ENCODE measurements at places on chromosomes 1 and 21.
A peak's percentile ranks its signal among the peaks of the same experiment; 100 is the strongest.

DNA sequence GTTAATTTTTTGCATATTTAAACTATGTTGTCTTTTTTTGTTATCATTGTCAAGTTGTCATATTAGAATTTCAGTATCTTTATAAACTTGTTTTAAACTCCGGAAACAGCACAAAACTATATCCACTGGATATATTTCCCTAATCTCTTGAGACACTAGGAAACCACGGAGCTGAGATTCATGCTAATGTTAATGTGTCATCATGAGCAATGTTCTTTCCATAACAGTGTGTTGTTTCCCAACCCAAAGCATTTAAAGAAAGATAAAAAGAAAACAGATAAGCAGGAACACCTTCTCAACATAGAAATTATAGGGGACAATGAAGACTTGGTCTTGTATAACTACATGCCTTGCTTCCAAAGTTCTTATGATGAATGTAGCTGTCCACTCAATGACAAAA is 626.2 kb upstream of the TMPRSS15 start:
- DNase-seq = no peak

DNA sequence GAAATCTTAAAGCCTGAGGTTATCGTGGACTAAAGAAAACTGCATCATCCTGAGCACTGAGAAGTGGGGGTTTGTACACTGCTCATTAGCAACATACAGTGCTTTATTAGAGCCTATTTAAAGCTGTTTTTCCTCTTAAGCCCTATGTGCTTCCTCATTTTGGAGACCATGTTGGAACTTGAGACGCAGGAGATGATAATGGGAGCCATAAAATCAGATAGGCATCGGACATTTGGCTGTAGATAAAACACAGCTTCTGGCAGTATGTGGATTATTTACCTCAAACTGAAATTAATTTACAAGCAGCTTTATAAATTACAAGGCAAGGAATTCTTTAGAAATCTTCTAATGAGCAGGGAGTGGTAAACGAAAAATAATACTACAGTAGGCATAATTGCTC is 147.7 kb upstream of the IVNS1ABP start:
- DNase-seq = no peak

DNA sequence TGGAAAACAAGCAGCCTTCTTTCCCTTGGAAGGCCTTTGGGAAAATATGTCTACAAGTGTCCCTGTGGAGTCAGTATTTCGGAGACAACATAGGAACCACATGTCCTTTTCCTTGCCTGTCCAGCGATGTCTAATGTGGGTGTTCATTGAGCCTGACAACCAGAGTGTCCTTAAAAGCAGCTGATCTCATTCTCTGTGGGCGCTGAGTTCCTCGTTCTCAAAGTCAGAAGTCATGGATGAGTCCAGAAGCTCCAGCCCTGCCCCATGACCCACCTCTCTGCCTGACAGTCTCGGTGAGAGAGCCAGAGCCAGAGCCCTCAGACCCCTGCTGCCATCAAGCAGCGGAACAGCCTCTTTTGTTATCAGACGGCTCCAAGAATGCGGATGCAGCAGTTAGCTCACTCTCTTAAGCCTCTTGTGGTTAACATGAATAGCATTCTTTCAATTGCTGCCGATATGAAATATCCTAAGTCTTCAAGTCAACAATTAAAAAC is 329.2 kb downstream of the TGFB2 start:
- no peak for DNase-seq

- DNase-seq = no peak
Observed at GRCh38 chr1:7341145-7341905, 429.8 kb upstream of the VAMP3 start.

GRCh38 chr1:6727535-6727934 is 25.9 kb upstream of the DNAJC11 start:
- no peak for DNase-seq

- no peak for DNase-seq
Observed at GRCh38 chr1:232562855-232563510, 67.0 kb downstream of the SIPA1L2 start.

- no peak for DNase-seq
Observed at GRCh38 chr1:77048615-77049005, 170.6 kb downstream of the PIGK start.

- no peak for DNase-seq
Observed at GRCh38 chr1:86423473-86423872, 498 bp upstream of the CLCA2 start.

DNA sequence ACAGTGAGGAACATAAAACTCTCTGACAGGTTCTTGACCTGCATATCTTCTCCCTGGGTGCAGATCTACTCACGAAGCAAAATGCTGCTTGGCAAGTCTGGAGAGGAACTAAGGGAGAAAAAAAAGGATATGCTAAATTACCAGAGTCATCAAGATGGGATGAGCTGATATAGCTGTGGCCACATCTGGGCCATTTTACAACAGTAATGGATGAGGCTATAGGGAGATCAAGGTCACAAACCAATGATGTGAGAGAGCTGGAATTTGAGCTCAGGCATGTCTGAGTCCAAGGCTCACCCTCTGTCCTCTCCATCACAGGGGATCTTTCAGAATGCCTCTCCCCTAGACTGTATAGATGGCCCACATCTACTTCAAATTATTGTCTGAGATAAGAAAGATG is 26.2 kb downstream of the ZMYND12 start:
- no peak for DNase-seq

DNA sequence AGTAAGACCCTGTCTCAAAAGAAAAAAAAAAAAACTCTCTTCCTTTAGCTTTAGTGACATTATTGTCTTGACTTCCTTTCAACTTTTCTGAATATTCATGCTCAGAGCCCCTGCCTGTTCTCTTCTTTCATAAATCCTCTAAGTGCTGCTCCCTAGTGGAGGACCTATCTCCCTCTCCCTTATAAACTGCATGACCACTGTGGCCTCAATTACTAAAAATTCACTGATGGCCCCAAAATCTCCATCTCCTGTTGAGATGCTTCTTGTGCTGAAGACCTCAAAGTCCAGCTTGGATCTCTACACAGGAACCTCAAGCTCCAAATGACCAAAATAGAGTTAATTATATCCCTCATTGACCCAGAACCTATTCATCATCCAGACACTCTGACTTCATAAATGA is 7.8 kb downstream of the ITLN1 start:
- DNase-seq = peak; percentile 53

DNA sequence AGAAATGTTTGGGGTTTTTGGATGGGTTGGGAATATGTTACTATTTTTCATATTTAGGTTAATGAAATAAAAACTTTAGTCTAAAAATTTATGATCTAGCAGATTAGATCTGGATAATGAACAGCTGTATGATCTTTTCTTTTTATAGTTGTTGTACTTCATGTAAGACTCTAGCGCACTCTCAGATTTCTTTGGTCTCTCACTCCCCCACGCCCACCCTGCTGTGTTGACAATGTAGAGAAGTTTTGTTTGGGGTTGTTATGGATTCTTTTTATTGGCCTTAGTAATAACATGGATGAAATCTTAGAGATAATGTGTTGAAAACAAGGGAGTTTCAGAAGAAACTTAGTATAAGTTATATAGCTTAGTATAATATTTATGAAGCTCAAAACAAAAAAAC is 5.5 kb downstream of the KLF18 start:
- no peak for DNase-seq

DNA sequence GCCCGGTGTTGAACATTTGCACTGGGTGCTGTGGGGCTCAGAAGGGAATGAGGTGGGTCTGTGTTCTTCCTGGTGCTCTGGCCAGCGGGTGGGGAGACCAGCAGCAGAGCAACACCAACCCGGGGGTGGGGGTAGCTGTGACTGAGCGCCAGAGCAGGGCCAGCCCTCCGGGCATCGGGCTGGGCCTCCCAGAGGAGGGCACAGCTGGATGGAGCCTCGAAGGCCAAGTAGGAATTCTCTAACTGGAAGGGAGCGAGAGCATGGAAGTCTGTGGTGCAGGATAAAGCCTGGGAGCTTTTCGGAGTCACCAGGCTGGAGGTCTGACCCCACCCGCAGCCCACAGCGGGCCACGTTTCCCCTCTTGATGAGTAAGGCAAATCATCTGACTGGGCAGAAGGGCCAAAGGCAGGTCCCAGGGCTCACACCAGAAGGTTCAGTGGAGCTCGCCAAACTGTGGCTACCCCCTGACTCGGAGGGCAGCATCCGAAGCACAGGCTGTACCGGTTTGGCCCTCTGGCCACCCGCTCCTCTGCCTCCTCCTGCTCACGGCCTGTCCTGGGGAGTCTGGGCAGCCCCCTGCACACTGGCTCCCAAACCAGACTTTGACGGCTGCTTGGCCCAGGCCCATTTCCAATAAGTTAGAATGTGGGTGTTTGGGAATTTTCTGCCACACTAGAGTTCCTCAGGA is 18.8 kb downstream of the SLC1A7 start:
- no peak for DNase-seq

DNA sequence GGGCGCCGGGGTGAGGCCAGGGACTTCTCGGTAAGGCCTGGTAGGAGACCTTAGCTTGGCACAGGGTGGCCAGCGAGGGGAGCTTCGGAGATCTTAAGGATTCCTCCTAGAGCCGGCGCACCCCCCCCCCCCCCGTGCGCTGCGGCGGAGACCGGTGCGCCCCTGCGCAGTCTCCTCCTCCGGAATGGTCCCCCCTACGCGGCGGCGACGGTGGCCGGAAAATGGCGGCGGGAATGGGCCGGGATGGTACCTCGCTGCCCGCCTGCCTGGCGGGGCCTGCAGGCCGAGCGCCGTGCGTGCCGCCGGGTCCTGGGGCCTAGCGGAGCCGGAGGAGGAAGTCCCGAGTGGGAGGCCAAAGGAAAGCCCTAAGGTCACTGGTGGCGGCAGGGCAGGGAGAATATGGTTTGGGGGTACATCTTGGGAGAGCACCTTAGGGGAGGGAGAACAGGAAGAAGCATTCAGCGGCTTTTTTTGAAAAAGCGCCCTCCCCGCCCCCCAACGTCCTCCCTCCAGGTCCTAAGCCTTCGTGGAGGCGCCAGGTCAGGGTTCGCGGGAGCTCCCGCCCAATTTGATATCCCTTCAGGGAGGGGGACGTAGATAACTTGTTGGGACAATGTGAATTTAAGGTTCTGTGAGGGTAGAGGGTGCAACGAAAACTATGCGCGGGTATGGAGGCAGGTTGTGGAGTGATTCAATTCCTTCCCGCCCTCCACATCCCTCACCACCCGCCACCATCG is 429 bp downstream of the SRRM1 start:
- DNase-seq = no peak

DNA sequence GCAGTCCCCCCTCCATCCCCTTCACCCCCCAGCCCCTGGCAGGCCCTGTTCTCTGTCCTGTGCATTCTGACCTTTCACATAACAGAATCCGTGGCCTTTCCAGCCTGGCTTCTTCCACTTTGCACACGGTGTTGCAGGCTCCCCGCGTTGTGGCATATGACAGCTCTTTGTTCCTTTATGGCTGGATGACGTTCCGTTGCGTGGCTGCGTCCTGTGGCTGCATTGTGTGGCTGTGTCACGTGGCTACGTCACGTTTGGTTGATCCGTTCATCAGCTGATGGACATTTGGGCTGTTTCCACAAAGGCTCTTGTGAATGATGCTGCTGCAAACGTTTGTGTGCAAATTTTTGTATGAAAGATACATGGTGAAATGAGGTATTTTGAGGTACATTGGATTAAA is 53.3 kb downstream of the PDE9A start:
- DNase-seq = no peak

GRCh38 chr1:209235166-209235565 is 348.3 kb upstream of the CAMK1G start:
- no peak for DNase-seq

DNA sequence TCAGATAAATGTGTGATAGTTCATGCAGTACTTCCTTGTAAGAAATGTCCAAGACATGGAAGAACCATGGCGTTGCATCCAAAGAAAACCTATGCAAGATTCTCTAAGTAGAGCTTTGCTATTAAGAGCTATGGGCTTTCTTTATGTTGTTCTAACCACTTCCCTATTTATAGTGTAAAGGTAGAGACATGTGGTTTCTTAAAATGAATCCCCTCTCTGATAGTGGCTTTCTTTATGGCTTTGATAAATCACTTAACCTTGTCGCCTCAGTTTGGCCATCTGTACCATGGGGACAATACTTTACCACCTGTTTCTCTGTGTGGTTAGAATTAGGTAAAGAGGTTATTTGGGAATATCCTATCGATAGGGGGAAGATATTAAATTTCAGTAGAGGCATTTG is 305.5 kb downstream of the NFIA start:
- DNase-seq = no peak

- no peak for DNase-seq
Observed at GRCh38 chr1:4689271-4689935, 35.0 kb downstream of the AJAP1 start.

DNA sequence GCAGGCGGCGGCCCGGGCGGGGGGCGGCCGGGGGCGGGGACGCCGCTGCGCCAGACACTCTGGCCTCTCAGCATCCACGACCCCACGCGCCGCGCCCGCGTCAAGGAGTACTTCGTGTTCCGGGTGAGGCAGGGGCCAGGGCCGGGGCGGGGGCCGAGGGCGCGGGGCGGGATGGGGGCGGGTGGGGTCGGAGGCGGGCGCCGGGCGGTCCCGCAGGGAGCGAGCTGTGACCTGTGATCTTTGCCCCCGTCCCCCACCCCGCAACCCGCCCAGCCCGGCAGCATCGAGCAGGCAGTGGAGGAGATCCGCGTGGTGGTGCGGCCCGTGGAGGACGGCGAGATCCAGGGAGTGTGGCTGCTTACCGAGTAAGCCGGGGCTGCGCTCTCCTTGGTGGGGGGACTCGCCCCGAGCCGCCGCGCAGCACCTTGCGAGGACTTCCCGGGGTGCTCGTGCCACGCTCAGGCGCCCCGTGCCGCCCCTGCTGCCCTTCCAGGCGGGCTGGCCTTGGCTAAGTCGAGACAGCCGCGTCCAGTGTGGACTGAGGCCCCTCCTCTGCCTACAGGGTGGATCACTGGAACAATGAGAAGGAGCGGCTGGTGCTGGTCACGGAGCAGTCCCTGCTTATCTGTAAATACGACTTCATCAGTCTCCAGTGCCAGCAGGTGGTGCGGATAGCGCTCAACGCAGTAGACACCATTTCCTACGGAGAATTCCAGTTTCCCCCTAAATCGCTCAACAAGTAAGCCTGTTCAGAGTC is 514 bp downstream of the TPRG1L start:
- DNase-seq = no peak

DNA sequence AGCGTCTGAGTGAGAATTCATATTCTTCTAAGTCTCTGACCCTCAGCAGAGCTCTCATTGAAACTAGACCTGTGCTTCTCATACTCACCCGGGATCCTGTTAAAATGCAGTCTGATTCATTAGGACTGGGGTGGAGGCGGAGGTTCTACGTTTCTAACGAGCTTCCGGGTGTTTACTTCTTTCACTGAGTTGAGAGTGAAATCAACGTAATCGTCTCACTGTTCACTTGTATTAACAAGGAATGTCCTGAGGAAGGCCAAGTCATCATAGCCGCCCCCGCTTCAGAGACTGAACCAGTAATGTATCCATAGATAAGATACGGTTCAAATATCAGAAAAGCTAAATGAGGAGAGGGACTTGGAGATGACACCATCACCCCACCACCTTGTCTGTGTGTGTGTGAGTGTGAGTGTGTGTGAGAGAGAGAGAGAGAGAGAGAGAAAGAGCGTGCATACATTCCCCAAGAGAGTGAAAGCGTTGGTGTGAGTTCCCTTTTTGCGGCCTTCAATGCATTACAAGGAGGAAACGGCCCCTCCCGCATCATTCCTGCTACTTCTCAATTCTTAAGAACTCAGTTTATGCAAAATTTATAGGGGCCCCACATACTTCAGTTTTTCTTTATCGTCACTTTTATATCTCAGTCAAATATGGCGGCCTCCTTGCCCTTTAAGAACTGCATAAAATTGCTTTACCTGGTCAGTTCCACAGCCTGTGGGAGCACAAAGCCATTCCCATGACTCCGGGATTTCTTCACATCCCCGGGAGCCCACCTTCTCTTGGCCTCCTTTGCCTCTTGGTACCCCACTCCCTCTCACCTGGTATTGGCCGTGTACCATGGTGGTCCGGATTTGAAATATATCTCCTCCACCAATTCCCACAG is 19.8 kb downstream of the KMO start:
- DNase-seq = peak; percentile 56

Measured in naive thymus-derived CD8-positive, alpha-beta T cell (primary cell).